ENCODE measurements at places on chromosomes 6 and 20.

DNA sequence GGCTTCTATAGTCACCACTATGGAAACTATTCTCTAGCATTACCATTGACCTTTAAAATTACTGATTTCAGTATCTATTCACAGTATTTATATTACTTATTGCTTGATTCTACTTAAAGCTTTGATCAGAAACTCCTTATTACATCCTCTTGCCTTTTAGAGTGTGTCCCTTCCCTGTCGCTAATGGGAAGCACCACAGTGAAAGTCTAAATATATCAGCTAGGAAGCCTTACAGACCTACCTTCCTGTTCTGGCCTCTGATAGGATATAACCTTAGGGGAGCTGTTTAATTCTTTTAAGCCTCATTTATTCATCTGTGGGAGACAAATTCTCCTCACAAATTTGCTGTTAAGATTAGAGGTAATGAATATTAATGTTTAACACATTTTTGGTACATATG lies 122.7 kb downstream of the ADGRB3 start:
- no peak for DNase-seq

DNA sequence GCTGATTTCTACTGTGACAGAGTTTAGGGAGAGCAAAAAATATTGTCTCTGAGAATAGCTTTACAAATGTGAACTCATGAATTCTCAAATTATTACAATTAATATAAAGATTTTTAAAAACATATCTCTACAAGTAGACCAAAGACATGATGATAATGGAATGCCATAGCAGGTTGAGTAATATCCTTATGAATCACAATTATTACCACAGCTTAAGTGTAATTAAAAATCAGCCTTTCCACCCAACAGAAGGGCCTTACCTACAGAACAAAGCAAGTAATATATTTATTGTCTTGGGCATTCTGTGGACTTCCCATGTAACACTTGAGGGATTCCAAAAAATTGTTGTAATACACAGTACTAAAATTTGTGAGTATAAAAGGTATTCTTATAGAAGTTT lies 1099.6 kb upstream of the GJE1 start:
- no peak for DNase-seq

GRCh38 chr6:38117281-38117680 lies 297.8 kb downstream of the ZFAND3 start:
- no peak for DNase-seq

DNA sequence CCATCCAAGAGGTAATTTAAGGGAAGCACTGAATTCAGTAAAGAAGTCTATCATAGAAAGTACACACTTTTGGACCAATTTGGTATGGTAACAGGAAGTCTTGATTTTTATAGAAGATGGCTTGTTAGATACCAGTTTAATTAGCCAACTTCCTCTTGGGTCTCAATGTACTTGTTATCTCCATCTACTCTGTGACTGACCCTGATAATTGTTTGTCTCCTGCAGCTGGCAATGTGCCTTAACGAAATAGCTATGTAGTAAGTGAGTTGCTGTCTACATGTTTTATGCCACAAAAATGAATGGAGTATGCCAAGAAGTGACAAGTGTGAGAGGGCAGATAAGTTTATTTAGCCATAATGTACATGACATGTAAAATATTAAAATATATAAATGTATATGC lies 410.5 kb upstream of the MAN1A1 start:
- DNase-seq: no peak

DNA sequence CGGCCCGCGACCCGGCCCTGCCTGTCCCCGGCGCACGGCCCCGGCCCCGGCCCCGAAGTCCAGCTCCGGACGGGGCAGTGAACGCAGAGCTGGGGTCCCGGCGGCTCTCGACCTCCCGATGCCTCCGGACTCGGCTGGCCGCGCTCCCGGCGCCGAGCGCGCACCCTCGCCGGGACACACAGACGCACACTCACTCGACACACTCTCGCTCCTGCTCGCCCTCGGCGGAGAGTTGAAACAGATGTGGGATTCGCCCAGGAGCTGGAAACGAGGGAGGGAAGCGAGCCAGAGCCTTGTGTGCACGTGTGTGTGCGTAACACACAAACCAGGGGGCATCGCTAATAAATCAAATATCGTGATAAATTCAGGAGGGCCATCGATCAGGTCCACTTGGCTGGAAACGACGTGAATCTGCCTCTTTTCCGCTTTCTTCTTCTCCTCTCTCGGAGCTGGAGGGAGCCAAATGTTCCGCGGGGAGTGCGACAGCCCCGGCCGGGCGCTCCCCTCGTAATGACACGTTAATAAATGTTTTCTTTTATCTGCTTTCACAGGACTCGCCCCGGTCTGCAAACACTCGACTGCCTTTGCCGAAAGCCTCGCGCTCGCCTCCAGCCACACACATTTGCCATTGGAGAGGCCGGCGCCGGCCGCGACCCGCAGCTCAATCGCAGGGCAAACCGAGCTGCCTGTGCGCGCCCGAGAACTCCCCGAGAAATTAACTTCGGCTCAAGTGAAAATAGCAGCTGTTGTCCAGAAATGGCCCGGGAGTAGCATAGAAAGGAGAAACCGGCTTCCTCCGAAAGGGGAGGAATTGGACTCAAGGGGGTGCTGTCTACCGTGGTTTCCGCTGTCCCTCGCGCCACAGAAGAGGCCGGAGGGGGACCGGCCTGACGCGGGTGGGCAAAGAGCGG lies 828 bp upstream of the SULF2 start:
- DNase-seq: no peak

DNA sequence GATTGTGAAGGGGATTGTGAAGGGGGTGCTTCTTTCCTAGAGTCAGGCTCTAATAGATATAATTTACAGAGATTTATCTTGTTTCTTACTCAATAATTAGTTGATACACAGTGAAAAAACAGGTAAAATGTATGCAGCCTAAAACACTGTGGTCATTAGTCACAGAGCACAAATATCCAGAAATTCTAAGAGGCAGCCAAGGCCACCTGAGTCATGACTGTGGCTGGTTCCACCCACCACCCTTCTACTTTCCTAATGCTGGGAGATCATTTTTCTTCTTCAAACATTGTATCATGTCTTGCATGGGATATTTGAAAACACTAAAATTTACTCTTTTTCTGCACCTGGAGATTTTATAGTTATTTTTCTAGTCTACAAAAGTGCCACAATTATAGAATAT lies 181.6 kb downstream of the OTOR start:
- DNase-seq: no peak

- no peak for DNase-seq
These were observed 8.9 kb downstream of the SLC16A10 start for GRCh38 chr6:111096246-111096645.

GRCh38 chr6:22681761-22682160 lies 112.4 kb downstream of the HDGFL1 start:
- DNase-seq: no peak

DNA sequence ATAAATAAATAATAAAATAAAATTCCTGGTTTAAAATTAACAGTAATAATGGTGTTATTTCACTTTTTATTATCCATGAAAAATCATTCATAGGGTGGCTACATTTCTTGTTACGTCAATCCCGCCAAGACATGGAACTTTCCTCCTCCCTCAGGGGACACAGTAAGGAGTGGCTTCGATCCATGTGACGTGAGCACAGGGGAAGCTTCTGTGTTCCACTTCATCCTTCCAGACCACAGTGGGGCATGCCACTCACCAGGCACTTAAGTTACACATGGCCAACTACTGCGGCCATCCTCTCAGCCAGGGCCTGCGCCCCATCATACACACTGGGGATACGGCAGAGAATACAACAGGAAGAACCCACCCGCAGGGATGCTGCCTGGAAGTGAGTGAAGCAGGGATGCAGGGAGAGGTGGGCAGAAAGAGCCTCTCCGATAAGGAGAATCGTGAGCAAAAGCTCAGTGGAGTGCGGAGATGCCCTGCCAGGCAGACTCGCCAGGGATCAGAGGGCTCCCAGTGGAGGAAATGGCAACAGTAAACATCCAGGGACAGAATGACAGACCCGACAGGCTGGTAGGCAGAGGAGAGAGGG lies 75.3 kb downstream of the ATP9A start:
- DNase-seq: no peak

- DNase-seq: no peak
These were observed 6.2 kb downstream of the GDF5 start for GRCh38 chr20:35431621-35432429.

DNA sequence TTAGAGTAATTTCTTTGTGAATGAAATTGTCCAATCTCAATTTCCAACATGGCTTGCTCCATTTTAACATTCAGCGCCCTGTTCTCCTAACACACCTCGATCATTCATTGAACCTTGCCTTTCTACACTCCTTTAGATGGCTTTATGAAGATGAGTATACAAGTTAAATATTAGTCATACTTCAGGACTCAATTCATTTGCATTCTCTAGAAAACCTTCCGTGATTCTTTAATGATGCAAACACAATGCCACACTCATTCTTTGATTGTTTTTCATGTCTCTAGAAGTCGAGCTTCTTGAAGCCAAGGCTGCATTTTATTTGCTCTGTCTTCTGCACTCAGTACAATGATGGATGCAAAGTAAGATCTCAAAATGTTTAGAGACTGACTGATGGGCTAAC lies 641.2 kb downstream of the DOK5 start:
- no peak for DNase-seq

DNA sequence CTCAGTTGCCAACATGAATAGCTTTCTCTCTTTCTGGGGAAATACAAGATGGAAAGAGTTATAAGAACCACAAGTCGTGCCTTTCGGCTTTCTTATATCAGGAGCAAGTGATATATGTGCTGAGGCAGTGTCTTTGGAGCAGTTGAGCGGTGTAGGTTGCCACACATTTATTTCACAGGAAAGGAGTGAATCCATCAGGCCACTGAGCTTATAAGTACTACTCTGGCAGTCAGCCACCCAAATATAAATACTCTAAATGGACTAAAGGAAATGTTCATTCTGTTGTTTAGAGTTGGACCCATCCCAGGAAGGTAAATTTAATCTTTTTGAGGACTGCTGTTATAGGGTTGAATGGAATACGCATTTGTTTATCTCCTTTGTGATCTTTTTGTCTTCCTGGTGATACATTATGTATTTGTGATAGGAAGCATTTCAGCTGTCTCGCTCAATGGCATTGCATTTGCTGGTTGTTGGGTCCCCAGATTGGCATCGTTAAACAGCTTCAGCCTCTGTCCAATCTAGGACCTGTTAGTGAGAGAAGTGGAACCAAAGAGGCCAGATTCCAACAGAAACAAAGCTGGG lies 139.7 kb downstream of the SOBP start:
- no peak for DNase-seq

DNA sequence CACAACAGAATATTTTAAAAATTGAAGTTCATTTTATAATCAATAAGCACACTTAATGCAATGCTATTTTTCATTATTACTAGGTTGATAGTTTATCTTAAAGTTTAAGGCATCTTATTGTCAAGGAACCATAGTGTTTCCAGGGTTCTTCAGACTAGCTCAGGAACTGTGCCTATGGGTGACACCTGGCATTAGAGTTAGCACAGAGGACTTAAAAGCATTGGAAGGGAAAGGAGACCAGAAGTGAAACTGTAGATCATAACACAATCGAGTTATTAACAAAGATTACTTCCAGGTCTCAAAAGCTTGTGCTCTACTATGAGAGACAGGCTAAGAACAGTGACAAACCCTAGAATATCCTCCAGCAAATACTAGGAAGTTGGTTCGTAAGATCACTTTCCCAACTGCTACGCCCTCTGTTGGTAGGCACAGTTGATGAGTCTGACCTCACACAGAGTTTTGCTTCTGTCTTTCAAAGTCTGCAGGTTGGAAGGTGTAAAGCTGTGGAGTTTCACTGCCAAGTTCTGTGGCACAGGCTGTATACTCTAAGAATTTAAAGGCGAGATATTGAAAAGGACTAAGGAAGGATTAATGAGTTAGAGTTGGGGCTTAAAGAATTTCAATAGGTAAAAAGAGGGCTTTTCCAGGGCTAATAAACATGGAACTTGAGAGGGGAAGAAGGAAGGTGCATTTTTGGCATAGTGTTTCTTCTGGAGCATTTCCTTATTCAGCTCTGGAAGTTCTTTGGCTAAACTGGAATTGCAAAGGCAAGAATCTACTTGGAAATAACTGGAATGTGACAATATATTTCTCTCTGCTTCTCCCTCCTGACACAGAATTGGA lies 531.3 kb upstream of the JAG1 start:
- DNase-seq: no peak

- DNase-seq: no peak
These were observed 12.8 kb upstream of the SASH1 start for GRCh38 chr6:148329596-148330381.

GRCh38 chr6:408599-409102 lies 17.1 kb downstream of the IRF4 start:
- DNase-seq: no peak

DNA sequence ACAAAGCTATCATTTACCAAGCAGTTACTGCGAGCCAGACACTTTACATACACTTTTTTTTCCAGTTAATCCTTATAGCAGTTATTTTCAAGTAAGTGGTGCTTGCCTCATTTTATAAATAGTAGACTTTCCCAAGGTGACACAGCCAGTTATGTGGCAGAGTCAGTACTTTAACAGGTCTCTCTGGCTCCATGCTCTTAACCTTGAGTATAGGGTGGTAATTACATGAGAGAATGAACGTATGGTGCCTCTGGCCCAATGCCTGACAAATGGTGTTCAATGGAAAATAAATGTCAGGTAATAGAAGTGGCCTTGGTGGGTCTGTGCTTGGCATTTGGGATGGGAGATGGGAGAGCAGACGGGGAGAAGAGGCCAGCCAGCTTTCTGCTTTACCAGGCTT lies 316.3 kb downstream of the SLC35F1 start:
- DNase-seq: no peak

DNA sequence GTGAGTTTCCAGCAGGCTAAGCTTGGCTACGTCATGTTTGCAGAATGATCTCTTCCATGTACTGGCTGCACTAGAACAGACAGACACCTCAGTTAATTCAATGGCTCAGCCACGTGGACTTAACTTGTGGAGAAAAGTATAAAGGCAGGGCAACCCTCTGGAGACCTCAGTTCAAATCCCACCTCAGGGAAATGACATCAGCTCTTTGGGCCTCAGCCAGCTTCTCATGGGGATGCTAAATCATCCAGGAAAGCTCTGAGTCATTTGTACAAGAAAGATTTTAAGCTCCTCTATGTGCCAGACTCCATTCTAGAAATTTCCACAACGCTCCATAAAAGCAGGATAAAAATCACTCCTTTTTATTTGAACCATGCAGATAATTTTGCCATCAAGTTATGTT lies 128.5 kb upstream of the SALL4 start:
- no peak for DNase-seq

- DNase-seq: no peak
These were observed 66.8 kb upstream of the HMGN3 start for GRCh38 chr6:79301290-79301689.

GRCh38 chr6:128598571-128598970 lies 78.2 kb upstream of the PTPRK start:
- DNase-seq: no peak

- no peak for DNase-seq
These were observed 49.4 kb upstream of the FNDC1 start for GRCh38 chr6:159119791-159120190.

GRCh38 chr6:105925706-105926105 lies 160.4 kb upstream of the PRDM1 start:
- no peak for DNase-seq

Data from cortex of kidney (tissue), 1 donor.